ENCODE measurements at places on chromosomes 7 and 10.

DNA sequence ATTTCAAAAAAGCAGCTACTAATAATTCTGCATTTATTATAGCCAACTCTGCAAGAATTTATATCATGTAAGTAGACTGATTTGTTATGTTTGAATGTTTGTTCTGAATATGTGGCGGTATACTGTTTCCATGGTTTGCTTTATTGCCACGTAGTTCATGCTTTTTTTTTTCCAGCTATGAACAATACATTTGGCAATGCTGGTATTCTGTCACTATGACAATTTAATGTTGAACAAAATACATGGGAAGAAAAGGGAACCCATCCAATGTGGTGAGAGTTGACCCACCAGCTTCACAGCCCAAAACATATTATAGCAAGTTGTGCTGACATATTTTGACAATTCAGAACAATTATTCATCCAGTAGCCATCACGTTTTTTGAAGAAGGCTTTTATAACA is 145.6 kb downstream of the CCDC71L start:
- no peak for DNase-seq

- DNase-seq: no peak
Measured at GRCh38 chr10:25804505-25804904, 129.5 kb upstream of the MYO3A start.

DNA sequence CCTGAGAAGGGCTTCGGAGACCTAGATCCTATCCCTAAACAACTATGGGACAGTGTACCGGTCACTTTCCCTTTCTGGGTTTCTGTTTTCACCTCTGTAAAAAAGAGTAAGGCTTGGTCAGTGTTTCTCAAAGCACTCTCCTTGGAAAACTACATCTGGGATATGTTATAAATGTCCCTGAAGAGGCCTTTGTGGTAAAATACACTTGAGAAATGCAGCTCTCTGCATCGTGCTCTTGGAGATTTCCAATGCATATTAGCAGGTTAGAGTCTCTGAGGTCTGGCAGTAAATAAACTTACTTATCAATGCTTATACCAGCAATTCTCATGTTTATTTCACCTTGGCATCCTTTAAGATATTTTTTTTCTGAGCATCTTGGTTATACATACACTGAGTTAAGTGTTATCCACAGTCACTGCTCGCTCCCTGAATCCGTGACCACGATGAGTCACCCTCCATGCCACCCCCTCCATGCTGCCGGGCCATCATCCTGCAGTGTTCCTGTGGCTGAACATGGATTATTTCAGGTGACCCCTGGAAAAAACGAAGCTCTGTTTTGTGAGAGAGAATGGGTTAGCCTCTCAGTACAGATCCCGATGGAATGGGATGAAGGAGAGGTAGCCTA is 3.3 kb upstream of the TBXAS1 start:
- DNase-seq: no peak

DNA sequence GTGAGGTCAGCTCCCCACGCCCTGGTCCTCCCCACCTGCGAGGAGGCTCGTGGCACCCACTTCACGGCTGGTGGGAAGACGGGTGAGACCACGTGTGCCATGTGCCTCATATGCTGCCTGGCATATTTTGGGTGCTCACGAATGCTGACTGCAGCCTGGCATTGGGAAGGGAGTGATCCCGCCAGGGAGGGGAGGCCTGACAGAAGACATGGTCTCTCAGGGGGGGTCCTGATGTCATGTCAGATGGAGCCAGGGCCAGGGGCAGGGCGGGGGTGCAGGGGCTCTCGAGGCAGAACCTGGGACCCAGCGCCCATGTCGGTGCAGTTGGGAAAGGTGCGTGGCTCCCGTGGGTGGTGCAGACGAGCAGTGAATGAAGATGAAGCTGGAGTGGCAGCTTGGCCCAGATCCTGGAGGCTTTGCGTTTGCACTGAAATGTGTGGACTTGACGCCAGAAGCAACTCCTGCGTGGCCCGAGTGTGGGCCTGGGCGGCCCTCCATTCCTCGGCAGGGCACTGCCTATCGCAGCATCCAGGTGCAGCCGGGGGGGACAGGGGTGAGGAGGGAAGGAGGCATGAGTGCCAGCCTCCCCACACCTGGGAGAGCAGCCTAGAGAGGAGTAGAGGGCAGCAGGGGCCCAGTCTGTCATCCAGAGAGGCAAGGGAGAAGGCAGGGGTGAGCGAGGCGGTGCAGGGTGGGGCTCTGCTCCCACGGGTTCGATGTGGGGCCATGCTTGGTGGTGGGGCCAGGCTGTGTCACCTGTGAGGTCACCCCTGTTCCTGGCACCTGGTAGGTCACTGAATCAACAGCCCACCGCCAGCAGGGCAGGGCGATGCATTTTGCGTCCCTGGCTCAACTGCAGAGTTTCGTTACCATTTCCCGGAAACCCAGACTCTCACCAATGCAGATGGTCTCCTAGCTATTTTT is 385.6 kb downstream of the DNAJB6 start:
- no peak for DNase-seq

DNA sequence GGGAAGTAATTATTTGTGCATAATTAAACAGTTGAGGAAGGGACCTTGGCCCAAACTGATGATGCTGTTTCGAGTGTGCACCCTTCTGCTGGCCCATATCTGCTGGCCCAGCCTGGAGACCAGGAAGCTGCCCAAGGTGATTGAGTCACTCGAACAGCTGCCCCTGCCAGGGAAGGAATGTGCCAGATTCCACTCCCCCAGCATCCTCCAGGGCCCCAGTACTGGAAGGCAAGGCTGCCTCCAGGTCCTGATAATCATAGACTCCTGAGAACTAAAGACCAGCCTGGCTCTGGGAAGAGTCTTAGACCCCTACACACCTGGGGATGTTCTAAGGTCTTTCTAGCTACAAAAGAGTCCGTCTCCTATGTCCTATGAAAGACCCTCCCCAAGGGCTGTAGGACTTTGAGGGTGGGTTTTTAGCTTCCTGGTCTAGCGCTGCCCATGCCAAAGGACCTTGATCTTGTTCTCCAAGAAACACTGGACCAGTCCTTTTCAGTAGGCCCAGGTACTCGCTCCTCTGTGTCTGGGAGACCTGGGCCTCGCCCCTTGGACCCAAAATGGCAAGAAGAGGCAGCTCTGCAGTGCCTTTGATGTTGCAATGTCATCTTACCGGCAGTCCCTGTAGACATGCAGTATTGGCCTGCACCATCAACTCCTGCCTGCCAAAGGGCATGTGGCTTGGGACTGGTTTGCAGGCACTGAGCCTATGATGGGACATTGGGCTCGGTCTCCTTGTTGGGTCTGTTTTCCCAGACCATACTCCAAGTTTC is 103.2 kb upstream of the GPR26 start:
- no peak for DNase-seq

- DNase-seq: no peak
Measured at GRCh38 chr10:57694956-57695608, 572.6 kb downstream of the IPMK start.

DNA sequence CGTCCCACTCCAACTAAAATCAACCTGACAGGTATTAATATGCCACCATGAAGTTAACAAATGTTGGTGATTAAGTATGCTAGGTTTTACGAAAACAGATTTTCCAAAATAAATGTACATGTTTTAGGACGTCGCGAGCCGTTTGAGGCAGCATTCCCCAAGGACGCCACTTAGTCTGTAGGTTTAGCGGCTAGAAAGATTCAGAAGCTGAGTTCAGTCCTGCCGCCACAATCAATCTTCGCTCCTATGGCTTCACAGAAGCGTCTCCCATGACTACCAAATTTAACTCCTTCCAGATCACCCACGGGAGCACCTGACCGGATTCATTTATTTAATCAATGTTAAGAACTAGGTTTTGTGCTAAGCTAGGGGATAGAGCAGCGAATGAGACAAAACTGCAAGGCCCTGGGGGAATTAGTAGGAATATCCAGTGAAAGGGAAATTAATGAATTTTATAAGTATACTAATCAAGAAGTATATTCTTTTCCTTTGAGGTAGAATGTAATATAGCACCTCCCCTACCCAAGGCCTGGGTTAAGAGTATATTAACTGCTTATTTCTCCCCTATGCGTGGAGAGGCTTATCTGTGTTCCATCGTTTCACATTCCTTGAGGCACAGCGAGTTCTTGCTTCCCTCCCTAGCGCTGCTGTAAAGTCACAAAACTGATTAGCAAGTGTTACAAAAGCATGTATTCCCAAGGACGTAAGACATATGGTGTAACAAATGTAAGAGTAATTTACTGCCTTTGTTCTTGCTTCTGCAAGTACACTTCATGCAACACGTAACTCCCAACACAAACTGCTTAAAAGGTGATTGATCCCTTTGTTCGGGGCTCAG is 994 bp upstream of the CYP51A1 start:
- DNase-seq: no peak

DNA sequence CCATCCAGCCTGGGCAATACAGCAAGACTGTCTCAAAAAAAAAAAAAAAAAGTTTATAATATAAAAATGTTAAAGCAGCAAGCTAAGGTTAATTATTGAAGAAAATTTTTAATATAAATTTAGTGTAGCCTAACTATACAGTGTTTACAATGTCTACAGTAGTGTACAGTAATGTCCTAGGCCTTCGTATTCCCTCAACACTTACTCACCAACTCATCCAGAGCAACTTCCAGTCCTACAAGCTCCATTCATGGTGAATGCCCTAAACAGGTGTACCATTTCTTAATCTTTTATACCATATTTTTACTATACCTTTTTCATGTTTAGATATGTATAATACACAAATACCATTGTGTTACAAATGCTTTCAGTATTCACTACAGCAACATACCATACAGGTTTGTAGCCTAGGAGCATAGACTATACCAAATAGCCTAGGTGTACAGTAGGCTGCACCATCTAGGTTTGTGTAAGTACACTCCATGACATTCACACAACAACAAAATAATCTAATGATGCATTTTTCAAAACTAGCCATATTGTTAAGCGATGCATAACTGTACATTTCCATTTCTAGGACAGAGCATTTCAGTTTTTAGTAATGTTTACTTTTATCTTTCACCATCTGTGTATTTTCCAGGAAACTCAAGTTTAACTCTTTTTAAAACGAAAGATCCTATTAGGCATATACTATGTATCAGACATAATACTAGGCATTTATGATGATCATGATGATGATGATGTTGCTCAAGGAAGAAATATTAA is 43.3 kb downstream of the CNOT4 start:
- DNase-seq: no peak

DNA sequence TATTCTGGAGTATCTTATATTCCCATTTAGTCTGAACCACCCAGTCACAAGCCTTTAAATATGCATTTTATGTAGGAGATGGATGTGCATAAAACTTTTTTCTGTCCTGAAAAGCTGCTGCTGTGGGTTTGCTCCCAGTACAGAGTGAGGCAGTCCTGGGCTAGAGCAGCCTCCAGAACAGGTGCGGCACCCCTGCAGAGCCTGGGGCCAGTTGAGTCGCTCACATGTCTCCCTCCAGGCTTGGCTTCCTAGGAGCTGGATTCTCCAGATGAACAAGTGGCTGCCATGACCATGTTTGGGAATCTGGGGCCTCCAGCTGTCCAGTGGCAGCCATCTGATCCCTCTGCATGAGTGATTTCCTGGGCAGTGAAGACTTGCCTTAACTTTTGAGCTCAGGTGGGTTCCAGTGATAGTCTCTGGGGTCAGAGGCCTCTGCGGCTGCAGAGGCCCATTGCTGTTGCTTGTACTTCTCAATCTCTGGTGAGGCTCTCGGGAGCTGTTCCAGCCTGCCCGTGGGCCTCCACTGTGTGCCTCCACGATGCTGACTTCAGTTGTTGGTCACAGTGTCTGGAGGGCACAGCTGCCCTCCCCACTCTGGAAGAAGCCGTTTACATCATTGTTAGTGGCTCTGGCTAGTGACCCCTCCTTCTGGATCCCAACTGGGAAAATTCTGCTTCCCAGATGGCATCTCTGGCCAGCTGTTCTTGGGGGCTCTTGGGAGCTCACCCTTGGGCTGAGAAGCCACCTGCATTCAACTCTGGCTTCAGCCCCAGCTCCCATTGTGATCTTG is 120.4 kb downstream of the EMX2 start:
- no peak for DNase-seq

DNA sequence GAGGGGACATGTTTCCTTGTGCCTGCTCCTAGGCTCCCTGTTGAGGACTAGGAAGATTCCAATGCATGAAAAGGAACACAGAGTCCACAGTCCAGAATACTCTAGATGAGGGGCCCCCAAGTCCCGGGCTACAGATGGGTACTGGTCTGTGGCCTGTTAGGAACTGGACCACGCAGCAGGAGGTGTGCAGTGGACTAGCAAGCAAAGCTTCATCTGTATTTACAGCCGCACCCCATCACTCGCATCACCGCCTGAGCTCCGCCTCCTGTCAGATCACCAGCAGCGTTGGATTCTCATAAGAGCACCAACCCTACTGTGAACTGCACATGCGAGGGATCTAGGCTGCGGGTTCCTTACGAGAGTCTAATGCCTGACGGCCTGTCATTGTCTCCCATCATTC is 233.0 kb upstream of the MKLN1 start:
- DNase-seq: no peak

All from NCI-H2029 (cell line).